Heart left ventricle (tissue), 16 donors: ENCODE measurements at places on chromosomes 5 and 9. TPM values are rescaled to one million over a fixed set of nuclear protein-coding genes. Genes with fewer than 3 reads are reported as not detected.

DNA sequence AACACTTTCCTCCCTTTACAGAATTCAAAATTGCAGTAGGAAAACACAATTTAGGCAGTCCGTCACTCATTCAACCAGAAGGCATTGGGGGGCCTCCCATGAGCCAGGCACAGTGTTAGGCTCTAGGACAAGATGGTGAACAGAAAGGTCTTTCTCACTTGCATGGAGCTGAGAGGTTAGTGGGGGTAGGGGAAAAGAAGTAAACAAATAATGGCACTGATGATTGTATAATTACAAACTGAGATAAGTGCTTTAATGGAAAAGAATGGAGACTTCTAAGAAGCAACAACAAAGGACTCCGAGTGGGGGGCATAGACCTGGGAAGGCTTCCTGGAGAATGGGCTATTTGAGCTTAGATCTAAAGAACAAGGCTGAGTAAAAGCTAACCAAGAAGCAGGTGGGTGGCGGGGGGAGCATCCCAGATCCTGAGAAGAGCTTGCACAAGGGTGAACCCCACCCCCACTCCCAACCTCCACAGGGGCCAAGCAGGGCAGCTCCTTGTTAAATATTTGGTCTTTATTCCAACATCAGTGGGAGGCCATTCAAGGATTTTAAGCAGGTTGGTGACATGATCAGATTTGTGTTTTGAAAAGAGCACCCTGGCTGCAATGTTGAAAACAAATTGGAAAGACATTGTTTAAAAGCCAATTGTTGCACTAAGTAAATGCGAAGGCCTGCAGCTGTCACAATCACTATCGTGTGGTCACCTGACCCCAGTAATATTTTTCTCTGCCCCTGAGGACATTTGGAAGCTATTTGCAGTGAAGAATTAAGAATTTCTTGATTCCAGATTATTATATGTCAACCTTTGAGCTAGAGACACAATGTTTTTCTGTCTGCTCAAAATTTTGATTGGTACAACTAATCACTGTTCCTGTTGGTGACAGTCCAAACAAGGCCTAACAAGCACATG, 73.9 kb upstream of the EFNA5 start:
- no peak for DNase-seq

DNA sequence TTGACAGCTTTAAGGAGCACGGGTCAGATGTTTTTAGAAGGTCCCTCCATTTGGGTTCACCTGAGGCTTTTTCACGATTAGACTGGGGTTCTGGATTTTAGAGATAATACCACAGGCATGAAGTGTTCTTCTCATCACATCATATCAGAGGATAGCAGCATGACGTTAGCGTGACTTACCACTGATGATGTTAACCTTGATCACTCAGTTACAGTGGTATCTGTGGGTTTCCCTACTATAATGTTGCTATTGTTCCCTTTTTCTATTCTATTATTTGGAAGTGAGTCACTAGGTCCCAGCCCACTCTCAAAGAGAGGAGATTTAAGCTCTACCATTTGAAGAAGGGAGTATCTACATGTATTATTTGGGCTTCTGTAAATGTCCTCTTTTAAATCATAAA, 300.0 kb downstream of the MAST4 start:
- no peak for DNase-seq

- DNase-seq = peak; percentile 72
Measured at GRCh38 chr9:129584136-129584535, 36.8 kb downstream of the C9orf50 start.

DNA sequence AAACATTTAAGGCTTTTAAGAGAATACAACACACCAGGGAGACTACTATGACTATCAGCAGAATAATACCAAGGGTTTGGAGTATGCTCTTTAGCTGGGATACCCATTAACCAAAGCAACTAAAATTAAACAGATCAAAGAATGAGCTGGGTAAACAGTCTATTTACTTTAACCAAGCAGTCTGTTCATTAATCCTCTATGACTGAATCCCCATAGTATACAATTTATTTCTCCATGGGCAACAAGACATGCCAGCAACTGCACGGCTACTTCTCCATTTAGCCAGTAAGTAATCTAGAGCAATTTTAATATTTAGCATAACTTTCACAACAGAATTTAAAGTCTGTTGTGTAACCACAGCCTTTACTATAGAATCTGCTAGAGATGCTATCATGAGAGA, 77.6 kb downstream of the CDO1 start:
- DNase-seq = no peak

DNA sequence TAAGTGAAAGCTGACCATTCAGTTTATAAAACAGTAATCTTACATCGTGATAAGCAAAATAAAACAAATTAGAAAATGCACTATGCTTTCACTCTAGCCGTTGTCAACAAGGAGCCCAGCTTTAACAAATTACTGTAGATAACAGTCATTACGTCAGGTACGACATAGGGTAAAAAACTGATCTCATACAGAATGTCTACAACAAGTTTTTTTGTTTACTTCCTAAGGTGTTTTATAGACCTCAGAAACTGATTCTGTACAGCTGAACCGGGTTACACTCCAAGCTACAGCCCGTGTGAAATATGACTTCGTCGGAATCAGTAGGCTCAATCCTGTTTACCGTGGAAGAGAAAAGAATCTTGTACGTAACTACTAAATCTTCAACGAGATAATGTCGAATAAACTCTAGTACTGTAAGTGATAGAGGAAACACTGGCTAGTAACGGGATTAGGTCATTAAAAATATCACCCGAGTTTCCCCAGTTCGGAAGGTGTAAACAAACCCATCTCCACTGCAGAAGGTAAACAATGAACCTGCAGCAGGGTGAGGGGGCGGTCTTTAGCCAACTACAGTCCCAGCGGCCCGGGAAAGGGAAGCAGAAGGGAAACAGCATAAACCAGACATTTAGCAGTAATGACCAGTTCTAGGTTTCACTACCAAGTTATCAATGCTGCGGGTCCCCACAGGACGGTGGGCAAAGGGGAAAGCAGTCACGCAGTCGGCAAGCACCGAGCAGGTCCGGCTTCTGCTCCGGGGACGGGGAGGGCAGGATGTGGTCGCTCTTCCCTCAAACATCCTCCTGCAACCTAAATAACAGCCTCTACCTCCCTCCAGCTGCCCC, 1.1 kb downstream of the RICTOR start:
- DNase-seq = no peak

FSTL4 gene
- not detected for total RNA-seq

NDUFA8 gene
- 183 TPM for total RNA-seq
